ENCODE measurements at places on chromosomes 16 and 17. TPM values are rescaled to one million over a fixed set of nuclear protein-coding genes. Genes with fewer than 3 reads are reported as not detected.

DNA sequence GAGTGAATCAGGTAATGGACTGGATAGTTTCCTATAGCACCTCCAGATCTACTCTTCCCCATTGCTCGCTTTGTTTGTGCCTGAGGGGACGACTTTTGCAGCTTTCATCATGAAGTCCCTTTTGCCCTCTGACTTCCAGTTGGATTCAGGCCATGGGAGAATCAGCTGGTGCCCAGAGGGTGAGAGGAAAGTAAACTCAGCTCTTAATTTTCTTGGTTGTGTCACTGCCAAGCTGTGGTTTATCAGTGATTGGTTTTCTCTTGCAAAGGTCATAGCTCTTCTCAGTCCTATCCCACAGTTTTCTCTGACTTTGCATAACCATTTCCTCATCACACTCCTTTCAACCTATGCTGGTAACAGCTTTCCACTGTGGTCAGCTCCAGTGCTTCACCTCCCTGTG is 200.1 kb downstream of the KCNJ2 start:
- H3K36me3 ChIP-seq, result no peaks in the 10 kb centered on the region
- H3K4me1 ChIP-seq, result peaks cover 3% of the 10 kb centered on the region
- H3K27me3 ChIP-seq, result no peaks in the 10 kb centered on the region
- DNase-seq, result no peak
- no peak overlapping the region for H3K27ac ChIP-seq
- no peak overlapping the region for H3K4me3 ChIP-seq

DNA sequence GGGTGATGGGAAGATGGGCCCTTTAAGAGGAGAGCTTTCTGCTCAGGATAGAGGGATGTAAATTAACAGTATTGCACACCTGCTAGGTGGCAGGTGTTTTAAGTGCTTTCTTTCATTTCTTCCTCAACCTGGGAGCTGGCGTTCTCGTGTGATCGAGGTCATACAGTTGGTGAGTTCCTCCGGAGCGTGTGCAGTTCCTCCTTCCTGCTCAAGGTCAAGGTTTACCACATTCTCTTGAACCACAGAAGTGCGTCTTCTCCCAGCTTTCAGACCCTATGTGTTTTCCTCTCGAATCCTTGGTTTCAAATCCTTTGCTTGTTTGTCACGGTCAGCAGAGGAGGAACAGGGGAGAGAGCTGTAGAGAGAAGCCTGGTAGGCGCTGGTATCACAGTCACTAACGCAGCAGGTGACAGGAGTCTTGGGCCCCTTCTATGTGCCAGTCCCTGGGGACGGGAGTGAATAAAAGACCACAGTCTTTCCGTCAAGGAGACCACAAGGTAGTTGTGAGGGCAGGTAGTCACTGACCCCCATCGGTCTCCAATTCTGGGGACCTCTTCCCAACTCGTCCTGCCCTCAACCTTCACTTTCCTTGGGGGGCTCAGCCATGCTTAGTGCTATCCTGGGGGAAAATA is 791 bp downstream of the DNAI2 start:
- H3K27ac ChIP-seq, result no peak overlapping the region
- no peak overlapping the region for H3K4me3 ChIP-seq
- H3K36me3 ChIP-seq, result no peaks in the 10 kb centered on the region
- no peak for DNase-seq
- peaks cover 2% of the 10 kb centered on the region for H3K4me1 ChIP-seq

- DNase-seq, result no peak
- H3K27ac ChIP-seq, result peak overlapping the region; percentile 97
- H3K4me1 ChIP-seq, result no peaks in the 10 kb centered on the region
- peak overlapping the region; percentile 81 for H3K4me3 ChIP-seq
Observed at GRCh38 chr16:3282103-3282729, 1.1 kb upstream of the ZNF263 start.

- H3K27me3 ChIP-seq, result no peaks in the 10 kb centered on the region
- H3K4me1 ChIP-seq, result peaks cover 9% of the 10 kb centered on the region
- no peaks in the 10 kb centered on the region for H3K36me3 ChIP-seq
- H3K27ac ChIP-seq, result no peak overlapping the region
- DNase-seq, result no peak
Observed at GRCh38 chr17:60388742-60389141, 3.2 kb downstream of the USP32 start.

DNA sequence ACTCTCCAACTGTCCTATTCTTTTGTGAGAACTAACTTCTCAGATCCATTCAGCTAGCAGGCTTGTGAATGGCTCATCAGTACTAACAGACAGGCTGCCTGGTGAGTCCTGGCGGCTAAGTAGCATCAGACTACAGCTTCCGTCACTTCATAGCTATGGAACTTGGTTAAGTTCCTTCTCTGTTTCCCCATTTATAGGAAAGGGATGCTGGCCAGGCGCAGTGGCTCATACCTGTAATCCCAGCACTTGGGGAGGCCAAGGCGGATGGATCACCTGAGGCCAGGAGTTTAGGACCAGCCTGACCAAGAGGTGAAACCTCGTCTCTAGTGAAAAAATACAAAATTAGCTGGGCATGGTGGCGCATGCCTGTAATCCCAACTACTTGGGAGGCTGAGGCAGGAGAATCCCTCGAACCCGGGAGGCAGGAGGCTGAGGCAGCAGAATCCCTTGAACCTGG is 49.9 kb upstream of the TANGO6 start:
- no peaks in the 10 kb centered on the region for H3K36me3 ChIP-seq
- H3K4me3 ChIP-seq, result no peak overlapping the region
- no peak overlapping the region for H3K27ac ChIP-seq
- no peak for DNase-seq
- peaks cover 20% of the 10 kb centered on the region for H3K4me1 ChIP-seq

- no peaks in the 10 kb centered on the region for H3K27me3 ChIP-seq
- no peak overlapping the region for H3K27ac ChIP-seq
- DNase-seq, result no peak
- no peak overlapping the region for H3K4me3 ChIP-seq
- H3K4me1 ChIP-seq, result no peaks in the 10 kb centered on the region
Observed at GRCh38 chr17:79046916-79047280, 22.9 kb downstream of the C1QTNF1 start.

CHD9 gene
- 5.9 TPM for polyA plus RNA-seq

TP53TG3B gene
- polyA plus RNA-seq, result not detected

NHERF2 gene
- polyA plus RNA-seq, result 22.4 TPM

Data from H1 (cell line).